ENCODE measurements at places on chromosomes 13 and 19.
A peak's percentile ranks its signal among the peaks of the same experiment; 100 is the strongest.

DNA sequence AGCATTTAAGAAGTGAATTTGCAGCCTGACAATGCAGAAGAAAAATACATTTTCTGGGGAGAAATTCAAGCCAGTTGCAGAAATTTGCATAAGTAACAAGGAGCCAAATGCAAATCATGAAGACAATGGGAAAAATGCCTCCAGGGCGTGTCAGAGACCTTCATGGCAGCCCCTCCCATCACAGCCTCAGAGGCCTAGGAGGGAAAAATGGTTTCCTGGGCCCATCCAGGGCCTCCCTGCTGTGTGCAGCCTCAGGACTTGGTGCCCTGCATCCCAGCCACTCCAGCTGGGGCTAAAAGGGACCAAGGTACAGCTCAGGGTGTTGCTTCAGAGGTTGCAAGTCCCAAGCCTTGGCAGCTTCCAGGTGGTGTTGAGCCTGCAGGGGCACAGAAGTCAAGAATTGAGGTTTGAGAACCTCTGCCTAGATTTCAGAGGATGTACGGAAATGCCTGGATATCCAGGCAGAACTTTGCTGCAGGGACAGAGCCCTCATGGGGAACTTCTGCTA, 16.7 kb upstream of the ITM2B start:
- DNase-seq = peak; percentile 18

DNA sequence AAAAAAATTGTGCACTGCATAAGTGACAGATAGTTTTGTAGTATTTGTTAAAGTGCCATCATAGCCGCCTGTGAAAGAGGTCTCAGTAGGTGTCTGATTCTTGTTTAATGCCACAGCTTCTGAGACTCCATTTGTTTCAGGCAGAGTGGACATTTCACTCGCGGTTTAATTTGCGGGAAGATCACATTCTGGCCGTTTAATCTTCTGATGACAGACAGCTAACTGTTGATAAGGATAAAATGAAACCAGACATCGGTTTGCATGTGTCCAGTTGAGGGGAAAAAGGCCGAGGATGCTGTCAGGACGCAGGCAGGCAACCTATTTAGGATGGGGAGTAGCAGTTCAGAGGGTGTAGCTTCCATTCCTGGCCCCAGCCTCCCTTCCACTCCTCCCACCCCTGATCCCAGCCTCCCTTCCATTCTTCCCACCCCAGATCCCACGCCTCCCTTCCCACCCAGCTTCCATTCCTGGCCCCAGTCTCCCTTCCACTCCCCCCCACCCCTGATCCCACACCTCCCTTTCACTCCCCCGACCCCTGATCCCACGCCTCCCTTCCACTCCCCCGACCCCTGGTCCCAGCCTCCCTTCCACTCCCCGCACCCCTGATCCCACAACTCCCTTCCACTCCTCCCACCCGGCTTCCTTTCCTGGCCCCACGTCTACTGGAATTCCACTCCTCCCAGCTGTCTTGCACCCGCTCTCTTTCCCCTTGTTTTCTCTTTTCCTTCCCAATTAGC, 23.8 kb downstream of the ATP11A start:
- no peak for DNase-seq

GRCh38 chr19:45645068-45645630, 6.0 kb upstream of the EML2 start:
- DNase-seq = no peak

GRCh38 chr19:18856385-18857126, 24.8 kb downstream of the UPF1 start:
- DNase-seq = peak; percentile 43

- DNase-seq = no peak
Observed at GRCh38 chr13:27374126-27374613, 50.2 kb upstream of the GTF3A start.

DNA sequence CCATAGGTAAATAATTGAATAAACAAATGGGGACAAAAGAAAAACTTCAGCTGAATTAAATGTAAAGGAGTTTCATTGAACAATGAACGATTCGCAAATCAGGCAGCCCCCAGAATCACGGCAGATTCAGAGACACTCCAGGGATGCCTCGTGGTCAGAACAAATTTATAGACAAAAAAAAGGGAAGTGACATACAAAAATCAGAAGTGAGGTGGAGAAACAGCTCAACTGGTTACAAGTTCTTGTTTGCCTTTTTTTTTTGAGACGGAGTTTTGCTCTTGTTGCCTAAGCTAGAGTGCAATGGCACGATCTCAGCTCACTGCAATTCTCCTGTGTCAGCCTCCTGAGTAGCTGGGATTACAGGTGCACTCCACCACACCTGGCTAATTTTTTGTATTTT, 5.7 kb downstream of the ZNF566 start:
- no peak for DNase-seq

- DNase-seq = no peak
Observed at GRCh38 chr13:50684366-50684765, 159.1 kb downstream of the DLEU7 start.

DNA sequence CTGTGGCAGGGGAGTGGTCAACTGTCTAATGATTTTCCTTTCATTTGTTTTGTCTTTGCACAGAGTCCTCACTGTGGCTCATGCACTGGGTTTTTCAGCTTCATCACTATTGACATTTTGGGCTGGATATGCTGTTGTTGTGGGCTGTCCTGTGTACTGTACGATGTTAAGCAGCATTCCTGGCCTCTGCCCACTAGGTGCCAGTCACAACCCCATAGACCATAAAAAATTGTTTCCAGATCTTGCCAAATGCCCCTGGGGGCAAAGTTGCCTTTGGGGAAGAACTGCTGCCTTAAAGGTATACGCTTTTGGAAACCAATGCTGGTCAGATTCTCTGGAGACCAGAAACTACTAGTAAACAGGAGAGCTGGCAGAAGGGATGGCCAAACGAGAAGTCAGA, 310.4 kb downstream of the SPRY2 start:
- peak; percentile 28 for DNase-seq

DNA sequence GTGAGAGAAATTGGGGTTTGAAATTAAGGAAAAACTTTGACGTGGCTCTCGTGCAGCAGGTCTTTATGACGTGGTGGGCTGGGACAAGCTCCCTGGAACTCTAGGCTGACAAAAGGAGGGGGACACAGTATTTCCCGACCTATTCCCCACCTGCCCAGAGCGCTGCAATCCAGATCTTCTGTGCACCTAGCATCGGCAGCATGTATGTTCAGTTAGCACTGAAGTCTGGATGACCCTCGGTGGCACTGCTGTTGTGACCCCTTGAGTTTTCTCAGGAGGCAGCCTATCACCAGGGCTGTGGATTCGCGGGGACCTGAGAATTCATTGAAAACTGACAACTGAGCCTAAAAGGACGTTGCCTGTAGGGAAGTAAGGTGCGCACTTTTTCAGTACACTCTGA, 9.1 kb upstream of the ZNF536 start:
- no peak for DNase-seq

GRCh38 chr13:25391932-25392331, 20.2 kb downstream of the ATP8A2 start:
- no peak for DNase-seq

DNA sequence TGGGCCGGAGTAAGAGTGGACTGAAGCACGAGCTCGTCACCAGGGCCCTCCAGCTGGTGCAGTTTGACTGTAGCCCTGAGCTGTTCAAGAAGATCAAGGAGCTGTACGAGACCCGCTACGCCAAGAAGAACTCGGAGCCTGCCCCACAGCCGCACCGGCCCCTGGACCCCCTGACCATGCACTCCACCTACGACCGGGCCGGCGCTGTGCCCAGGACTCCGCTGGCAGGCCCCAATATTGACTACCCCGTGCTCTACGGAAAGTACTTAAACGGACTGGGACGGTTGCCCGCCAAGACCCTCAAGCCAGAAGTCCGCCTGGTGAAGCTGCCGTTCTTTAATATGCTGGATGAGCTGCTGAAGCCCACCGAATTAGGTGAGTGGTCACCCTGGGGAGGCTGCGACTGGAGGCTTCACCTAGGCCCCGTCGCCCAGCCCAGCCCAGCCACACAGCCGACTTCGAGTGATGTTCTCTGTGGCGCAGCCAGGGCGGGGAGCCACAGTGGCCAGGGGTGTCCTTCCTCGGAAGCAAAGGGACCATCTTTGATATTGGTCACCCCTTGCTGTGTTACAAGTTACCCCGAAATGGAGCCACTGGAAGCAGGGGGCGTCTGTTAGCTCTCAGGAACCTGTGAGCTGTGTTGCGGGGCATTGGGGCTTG, 5.6 kb downstream of the PIAS4 start:
- no peak for DNase-seq

GRCh38 chr13:106063591-106064313, 471.7 kb downstream of the EFNB2 start:
- no peak for DNase-seq

DNA sequence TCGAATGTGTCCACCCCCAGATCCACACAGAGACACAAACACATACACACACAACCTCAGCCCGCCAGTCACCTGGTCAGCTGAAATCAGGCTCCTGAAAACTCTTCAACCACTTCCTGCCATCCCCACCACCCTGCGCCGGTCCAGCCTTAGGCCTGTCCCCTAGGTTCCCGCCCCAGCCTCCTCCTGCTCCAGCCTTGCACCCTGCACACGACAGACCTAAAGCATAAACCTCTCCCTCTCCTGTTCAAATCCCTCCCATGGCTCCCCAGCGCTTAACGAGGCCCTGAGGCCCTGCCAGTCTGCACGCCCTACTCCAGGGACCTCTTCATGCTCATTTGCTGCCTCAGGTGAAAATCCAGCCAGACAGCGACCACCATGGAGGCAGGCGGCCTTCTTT, 7.1 kb downstream of the PNMA8B start:
- peak; percentile 31 for DNase-seq

DNA sequence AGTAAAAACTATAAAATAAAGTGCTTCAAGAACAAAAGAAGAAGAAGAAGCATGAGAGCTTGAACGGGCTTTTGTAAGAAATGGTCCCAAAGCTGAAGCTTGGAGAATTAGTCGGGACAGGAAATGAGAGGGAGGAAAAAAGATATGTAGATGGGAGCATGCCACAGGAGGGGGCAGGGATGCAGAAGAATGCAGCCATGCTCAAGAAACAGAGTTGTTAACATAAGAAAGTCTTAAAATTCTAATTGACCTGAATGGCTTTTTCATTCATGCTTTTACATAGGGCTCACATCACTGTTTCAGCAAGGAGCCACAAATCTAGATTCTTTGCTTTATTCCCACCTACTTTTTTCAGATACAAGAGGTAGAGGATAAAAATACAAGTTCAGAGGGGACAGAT, 27.7 kb upstream of the NBEA start:
- peak; percentile 93 for DNase-seq

GRCh38 chr13:82678052-82678451, 1204.2 kb downstream of the SLITRK1 start:
- DNase-seq = no peak

DNA sequence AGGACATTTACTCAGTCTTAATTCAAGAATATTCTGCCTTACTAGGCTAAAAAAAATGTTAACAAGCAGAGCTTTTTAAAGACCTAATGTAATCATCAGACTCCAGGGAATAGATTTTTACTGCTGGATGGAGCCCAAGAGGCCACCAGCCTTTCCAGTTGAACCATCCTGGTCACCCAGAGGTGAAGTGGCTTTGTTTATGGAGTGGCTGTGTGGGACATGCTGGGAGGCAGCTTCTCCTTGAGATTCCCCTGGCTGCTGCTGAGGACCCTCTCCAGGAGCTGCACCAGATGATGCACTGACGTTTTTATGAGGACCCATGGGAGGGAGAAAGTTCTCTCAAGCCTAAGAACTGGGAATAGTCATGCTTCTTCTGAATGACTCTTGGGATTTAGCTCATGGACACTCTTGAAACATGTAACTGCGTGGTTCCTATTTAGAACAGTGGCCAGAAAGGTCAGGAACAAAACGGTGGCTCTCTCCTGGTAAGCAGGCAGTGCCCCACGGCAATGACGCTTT, 205.9 kb upstream of the MIR17HG start:
- DNase-seq = no peak

DNA sequence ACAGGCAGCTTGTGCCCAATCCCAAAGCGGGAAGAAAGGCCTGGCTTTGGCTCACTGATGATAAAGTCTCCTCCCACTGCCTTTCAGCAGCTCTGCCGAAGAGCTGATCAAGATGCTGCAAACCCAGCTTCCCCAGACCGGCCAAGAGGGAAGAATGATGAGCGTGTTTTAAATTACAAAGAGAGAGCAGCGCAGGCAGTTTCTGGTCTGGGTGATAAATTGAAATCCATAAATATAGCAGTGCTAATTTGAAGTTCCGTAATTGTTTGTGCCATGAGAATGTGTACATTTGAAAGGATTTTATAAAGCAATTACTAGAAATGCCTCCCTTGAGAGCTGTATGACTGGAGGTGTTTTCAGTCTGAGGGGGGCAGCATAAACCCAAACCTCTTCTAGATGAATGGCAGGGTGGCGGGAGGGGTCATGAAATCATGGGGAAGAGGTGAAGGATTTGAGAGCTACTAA, 171.8 kb downstream of the STK24 start:
- DNase-seq = peak; percentile 83

DNA sequence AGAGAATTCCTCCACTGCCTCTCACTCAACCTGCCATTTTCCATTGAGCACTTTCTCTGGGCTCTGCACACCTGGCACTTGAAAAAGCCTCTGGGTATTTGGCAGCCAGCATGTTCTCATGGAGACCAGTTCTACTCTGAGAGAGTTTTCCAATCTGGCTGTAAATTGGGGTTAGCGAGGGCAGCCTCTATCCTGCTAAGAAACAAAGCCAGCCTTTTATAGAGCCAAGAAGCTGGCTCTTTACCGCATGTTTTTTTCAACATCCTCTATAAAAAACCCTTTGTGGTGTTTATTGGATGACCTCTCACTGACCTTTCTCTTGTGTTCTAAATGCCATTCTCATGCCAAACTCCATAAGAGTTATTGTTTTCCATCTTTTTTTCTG, 52.6 kb upstream of the RCBTB2 start:
- peak; percentile 13 for DNase-seq

GRCh38 chr13:22009500-22009899, 338.6 kb downstream of the FGF9 start:
- no peak for DNase-seq

- no peak for DNase-seq
Observed at GRCh38 chr13:111468037-111468959, 147.9 kb downstream of the TEX29 start.

DNA sequence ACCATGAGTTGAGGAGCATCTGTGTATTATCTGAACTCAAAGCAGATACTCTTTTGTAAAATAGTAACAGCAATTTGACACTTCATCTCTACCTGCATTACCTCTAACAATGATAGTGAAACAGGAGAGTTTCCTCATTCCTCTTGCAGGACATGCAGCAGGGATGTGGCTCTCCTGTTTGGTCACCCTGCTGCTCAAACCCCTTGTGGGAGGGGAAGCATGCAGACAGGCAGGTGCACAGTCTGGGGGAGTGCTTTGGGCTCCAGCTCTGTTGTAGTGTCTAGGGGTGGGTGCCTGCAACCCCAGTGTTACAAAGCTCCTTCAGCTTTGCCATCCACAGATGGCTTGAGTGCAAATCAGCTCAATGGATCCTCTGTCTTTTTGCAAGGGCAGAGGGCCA, 827.6 kb downstream of the DACH1 start:
- DNase-seq = no peak

- DNase-seq = no peak
Observed at GRCh38 chr19:40204381-40204780, 13.2 kb downstream of the MAP3K10 start.

- DNase-seq = no peak
Observed at GRCh38 chr13:51000061-51000460, 90.5 kb downstream of the RNASEH2B start.

- no peak for DNase-seq
Observed at GRCh38 chr19:33459222-33460090, 62.1 kb downstream of the PEPD start.

All from GM23338 (cell line).